ENCODE measurements at places on chromosomes 2 and 18.
A peak's percentile ranks its signal among the peaks of the same experiment; 100 is the strongest.

- DNase-seq: no peak
Observed at GRCh38 chr2:96251721-96252292, 14.0 kb downstream of the TMEM127 start.

GRCh38 chr2:127611076-127611925 is 34.7 kb upstream of the GPR17 start:
- no peak for DNase-seq

GRCh38 chr18:27996801-27997272 is 180.1 kb downstream of the CDH2 start:
- no peak for DNase-seq

GRCh38 chr2:238927746-238928519 is 80.0 kb downstream of the TWIST2 start:
- no peak for DNase-seq

DNA sequence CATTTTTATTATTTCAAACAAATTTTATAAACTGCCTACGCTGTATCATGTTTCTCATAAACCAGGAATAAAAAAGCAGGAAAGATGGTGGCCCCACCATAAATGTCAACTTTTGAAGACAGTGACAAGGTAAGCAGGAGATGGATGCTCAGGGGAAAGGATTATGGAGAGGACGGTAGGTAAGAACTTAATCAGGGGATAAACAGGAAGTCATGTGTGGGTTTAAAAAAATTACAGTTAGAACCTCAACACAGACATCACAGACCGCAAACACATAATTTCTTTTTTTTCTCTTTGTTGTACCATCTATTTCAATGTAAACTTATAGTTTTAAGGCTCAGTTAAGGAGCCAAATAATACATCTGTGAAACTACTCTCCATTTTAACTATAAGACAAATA is 575.2 kb upstream of the SLC8A1 start:
- no peak for DNase-seq

DNA sequence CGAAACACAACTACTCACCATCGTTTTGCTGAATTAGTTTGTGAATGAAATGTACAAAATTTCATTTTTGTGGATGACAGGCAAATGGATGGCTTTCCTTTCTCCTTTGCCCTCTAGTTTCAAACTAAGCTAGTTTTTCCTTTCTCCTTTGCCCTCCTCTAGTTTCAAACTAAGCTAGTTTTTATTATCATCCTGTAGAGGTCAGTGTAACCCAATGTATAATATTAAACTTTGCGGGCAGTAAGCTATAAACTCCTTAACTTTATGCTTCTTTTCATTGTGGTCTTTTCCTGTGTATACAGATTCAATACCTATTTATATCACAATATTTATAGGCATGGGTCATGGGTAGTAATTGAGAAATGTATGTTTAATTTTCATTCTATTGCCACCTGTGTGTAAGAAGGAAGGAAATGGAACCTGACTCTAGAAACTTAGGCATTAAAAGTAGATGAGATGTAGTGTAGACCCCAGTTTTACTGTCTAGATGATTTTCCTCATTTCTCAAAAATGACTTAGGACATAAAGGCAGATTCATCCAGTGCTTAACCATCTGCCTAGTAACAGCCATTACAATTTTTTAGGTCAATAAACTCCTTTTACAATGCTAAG is 58.1 kb downstream of the MAP3K19 start:
- no peak for DNase-seq

- DNase-seq: peak; percentile 71
Observed at GRCh38 chr18:13159579-13159978, 59.0 kb upstream of the LDLRAD4 start.

- DNase-seq: no peak
Observed at GRCh38 chr2:89763581-89764485, 1072.4 kb downstream of the RPIA start.

- no peak for DNase-seq
Observed at GRCh38 chr2:173090276-173090877, 14.7 kb downstream of the MAP3K20 start.

DNA sequence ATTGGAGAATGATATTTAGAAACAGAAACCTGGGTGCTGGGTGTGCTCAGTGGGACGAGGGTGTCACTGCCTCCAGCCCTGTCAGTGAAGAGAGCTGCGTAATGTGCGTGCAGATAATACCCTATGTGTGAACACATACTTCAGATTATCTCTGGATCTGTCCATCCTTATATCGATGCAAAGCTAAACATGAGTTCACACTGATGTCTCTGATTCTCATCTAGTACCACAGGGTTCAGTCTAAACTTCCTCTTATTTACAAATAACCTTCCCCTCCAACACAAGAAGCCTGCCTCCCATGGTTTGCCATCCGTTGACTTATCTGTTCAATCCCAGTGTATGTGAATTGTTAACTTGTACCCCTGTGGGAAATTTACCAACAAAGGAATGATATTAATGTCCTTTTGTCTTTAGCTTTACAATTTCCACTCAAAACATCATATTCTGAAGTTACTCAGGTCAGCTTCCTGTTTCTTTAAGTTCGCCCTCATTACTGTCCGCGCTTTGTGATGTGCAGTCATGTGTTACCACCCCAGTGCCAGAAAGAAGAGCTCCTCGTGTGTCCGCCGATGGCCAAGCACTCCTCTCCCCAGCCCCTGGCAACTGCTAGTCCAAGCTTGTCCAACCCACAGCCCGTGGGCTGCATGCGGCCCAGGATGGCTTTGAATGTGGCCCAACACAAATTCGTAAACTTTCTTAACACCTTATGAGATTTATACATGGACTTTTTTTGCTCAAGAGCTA is 108.2 kb downstream of the RTP5 start:
- no peak for DNase-seq

- DNase-seq: no peak
Observed at GRCh38 chr2:121776361-121776760, 20.9 kb downstream of the TSN start.

DNA sequence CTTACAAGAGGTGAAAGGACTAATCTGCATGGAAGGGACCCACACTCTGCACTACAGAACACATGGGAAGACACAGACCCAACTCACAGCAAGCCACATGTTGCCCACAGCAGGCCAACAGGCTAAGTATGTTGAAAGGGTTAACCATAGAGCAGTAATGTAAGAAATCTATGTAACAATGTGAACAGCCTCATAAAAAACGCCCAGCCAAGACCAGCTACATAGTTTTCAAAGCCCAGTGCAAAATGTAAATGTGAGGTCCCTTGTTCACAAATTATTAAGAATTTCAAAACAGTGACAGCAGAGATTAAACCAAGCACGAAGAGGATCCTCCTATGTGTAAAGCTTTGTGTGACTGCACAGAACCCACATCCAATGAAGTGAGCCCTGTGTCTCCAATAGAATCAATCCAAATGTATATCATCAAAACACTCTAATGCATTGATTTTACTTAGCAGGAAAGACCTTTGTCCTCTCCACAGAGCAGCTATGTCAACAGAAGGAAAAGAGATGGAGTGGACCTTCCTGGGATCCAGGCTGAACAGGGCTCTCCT is 210.1 kb downstream of the AGPS start:
- DNase-seq: no peak

DNA sequence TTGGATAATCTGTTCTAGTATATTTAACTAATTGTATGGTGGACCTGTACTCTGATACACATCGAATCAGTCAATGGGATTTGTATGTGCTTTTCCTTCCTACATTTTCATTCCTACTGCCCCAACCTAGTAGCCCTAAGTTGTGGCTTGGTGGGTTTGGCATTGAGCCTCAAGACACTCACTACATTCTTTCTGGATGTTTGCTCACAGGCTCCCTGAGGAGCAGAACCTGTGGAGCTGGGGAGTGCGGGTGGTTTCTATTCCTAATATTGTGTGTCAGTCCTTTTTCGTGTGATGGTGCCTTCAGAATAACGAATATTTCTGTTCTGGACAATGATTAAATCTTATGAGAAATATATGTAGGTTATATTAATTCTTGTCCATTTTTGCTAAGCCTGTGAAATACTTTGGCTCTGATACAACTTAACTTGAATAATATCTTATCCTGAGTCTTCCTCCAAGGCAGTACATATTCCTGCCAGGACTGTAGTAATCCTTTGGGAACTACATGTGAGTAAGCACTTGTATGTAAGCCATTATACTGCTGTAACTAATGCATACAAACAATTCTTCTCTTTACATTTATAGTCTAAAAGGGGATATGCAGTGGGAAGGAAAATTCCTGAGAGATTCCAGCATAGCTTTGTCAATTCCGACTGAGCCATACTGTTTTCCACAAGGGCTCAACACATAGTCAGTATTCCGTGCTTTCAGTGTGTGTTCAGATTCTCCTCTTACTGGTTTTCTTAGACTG is 150.6 kb downstream of the AGPS start:
- DNase-seq: no peak

GRCh38 chr2:46389417-46389916 is 89.9 kb upstream of the TMEM247 start:
- no peak for DNase-seq

GRCh38 chr2:73114273-73114867 is 1.6 kb upstream of the RAB11FIP5 start:
- DNase-seq: no peak

DNA sequence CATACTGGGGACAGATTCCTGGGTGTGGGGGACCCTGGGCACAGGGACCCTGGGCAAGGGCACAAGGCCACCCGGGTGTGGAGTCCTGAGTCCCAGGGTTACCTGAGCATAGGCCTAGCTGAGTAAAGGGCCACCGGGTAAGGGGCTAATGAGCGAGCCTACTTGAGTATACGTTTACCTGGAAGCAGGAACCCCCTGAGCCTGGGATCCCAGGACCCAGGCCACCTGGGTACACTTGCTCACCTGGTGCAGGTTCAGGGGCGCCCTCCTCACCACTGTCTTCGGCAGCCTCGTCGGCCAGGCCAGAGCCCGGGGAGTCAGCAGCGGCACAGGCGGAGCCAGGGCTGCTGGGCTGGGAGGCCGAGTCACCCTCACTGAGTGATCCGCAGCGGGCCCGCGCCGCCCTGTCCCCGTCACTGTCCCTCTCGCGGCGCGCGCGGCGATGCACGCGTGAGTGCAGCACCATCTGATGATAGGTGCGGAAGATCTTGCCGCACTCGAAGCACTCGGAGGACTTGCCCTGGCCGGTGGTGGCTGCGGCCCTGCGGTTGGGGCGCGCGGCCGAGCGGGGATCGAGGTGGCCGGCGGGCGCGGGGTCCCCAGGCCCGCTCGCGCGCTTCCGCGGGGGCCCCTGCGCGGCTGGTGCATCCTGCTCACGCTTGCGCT is 53.9 kb downstream of the ZNF516 start:
- no peak for DNase-seq

GRCh38 chr2:174718591-174718990 is 45.7 kb downstream of the CHRNA1 start:
- DNase-seq: no peak

GRCh38 chr2:203280428-203281064 is 41.7 kb downstream of the CYP20A1 start:
- no peak for DNase-seq

DNA sequence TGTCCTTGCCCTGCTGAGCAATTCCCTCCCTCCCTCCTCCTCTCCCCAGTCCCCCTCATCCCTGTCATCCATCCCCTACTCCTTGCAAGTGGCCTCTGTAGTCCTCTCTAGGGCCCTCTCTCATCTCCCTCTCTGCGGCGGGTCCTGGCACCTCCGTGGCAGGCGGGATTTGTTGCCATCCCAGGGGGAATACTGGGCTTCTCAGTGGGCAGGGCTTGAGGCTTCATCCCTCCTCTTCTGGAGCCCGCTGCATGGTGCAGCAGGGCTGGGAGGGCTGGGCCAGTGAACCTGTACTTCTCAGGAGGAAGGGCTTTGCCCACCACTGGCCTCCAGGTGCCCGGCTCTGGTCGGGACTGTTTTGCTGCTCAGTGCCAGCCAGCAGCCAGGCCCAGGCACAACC is 216.2 kb downstream of the TFCP2L1 start:
- no peak for DNase-seq

- no peak for DNase-seq
Observed at GRCh38 chr2:233603520-233603919, 13.9 kb upstream of the UGT1A8 start.

DNA sequence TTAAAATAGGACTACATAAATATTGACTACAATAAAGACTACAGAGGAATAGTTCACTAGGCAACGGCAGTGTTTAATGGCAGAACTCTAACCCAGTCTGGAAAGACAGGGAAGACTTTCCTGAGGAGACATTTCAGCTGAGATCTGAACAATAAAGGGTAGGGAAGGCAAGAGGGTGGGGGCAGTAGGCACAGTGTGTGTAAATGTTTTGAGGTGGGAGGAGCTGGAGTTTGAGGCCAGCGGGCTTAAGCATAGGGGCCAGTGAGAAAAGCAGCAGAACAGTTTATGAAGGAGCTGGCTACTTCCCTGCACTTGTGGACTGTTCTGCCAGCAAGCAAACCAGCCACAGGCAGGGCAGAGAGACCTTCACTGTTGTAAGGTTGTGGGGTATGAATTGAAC is 76.6 kb upstream of the UGP2 start:
- no peak for DNase-seq

- DNase-seq: peak; percentile 0
Observed at GRCh38 chr18:70195852-70196434, 9.5 kb downstream of the RTTN start.

DNA sequence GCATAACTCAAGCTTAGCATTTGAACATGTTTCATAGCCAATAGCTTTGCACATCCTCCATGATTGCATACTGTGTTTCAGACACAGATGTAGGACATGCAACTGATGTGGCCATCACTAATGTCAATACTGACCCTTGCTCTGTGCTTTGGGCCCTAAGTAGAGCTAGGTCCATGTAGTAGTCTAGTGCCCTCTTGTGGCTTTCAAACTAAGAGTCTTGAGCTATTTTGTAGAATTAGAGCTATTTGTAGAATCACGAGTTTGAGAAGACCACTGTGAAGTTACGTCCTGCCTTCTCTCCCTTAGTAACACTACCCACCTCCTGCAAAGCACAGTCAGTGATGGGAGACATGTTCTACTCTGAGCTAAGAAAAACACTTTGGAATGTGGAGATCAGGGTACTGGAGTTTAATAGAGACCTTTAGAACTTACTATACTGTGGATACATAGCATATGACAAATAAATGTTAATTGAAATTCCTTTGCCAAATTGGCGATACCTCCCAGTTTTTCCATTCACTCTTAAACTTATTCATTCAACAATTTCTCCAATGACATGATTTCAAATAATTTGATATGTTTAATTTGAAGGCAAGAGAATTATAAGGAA is 306.5 kb upstream of the TNP1 start:
- DNase-seq: peak; percentile 39

GRCh38 chr2:46887028-46887885 is 28.3 kb downstream of the MCFD2 start:
- DNase-seq: no peak

GRCh38 chr2:213068676-213069359 is 82.6 kb downstream of the IKZF2 start:
- DNase-seq: no peak

GRCh38 chr2:37350034-37350433 is 5.6 kb downstream of the QPCT start:
- peak; percentile 77 for DNase-seq
